ENCODE measurements at places on chromosomes 12 and 14.

- peak; percentile 99 for DNase-seq
Observed at GRCh38 chr14:76961631-76962302, 66.7 kb downstream of the IRF2BPL start.

- no peak for DNase-seq
Observed at GRCh38 chr12:53585448-53586125, 40.6 kb downstream of the ATF7 start.

DNA sequence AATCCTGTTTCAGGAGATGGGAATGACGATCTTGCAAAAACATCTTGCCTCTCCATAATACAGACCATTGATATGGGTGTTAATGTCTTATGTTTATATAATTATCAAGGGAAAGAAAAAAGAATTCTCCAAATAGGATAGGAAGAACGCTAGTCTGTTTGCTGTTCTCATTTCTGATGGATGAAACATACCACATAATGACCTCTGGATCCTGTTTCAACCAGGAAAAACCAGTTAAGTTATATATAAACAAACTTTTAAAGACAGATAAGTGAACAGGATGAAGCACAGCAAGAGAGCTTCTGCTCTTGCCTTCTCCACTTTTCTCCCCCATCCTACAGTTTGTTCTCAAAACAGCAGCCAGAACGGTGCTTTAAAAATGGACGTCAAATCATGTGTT is 27.8 kb downstream of the COQ6 start:
- peak; percentile 7 for DNase-seq

- DNase-seq: peak; percentile 59
Observed at GRCh38 chr14:24032727-24033418, 18.9 kb upstream of the CARMIL3 start.

DNA sequence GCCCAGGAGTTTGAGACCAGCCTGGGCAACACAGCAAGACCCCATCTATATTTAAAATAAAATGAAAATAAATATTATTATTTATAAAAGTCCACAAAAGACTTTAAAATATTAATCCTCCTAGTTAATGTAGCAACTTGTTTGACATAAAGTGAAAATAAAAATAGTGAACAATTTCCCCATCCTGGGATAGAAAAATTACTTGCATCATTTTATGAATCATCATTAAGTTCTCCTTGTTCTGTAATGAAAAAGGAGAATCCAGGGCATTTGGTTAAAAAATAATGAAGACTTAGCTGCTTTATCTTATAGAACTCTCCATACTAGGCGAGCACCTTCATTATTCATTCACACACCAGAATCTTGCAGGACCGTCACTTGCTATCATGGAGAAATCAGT is 66.1 kb downstream of the ELK3 start:
- DNase-seq: no peak

DNA sequence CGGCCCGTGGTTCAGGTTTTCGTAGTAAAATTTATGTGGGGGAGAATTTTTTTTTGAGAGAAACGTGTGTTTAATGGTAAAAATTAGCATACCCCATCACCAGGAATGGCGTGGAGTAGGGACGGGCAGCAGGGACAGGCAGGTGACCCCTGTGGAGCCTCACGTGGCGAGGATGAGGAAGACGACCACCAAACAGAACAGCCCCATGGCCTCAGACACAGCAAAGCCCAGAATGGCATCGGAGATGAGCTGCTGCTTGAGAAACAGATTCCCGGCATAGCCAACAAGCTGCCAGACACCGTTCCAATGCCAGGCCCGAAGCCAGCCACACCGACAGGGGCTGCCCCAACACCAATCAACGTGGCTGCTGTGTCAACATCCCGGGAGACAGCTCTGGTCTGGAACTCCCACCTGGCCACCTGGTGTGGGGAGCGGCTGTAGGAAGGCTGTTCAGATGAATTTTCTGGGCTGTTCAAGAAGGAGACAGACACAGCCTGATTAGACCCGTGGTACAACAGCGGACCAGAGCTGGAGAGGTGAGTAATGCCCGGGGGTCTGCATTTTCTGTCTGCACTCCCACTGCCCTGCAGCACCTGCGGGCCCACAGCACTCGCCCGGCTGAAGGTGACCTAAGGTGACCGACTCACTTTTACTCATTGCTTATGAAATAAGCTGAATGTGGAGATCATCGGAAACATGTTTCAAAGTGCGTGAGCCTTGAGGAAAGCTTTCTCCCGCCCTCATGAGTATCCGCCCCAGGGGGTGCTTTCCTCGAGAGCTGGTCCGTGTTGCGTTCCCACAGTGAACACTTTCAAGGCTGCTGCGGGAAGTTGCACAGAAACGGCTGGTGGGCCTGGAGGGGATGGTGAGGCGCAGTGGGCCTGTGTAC is 10.6 kb downstream of the TMEM121 start:
- DNase-seq: no peak

DNA sequence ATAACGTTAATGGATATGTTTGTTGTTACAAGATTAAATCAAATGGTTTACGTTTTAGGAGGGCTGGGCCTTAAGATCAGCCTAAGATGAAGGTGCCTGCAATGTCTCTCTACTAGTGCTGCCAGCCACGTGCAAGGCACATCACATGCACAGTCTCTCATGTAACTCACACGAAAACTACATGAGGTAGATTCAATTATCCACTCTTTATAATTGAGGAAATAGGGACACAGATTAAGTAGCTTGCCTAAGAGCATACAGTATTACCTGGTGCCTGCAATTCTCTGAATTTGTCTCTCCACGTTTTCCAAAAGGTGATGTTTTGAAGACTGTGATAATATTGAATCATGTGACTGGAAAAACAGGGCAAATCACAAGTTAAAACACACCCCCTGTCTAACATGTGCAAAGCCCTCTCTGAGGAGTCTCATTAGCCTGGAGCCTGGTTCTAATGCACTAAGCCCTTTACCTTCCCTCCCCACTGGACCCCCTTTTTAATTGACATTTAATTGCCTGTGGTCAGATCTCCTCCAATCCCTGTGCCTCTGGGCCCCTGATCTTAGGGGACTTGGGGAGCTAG is 14.6 kb upstream of the ATP2A2 start:
- DNase-seq: no peak

DNA sequence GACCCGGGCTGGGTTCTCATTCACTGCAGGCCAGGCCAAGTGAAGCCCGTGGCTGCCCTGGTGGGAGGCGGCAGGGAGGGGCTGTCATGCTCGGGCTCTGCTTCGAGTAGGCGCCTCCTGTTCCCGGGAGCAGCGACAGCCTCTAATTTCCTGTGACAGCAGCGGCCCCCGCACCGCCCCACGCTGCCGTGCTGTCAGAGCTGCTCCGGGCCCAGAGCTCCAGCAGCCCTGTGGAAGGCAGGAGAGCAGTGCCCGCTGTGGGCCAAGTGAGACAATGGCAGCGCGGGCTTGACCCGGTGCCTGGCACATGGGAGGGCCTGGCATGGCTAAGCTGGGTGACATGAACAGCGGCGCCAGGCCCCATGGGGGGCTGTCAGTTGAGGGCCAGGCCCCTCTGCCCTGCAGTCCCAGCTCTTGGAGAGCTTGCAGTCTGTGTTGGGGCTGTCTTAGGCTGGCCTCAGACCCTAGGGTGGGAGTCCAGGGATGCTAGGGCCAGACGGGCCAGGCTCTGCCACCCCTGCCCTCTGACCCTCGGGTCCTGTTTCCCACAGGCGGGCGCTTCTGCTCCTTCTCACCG is 5.1 kb downstream of the TRMT61A start:
- DNase-seq: no peak

DNA sequence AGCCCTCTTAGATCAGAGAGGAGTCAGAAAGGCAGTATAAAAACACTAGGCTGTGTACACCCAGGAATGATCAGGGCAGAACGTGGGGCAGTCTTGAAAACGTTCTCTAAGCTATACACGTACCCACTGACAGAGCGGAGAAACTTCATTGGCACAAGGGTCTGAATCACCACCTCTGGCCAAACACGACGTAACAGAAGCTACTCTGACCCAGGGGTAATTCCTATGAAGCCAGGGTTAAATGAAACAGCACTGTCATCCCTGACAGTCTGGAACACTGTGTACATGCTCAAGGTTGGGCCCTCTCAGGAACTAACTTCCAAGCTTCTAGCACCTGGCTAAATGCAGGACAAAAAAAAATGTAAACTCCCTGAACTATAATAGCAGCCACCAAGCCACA is 38.4 kb downstream of the PARP11 start:
- no peak for DNase-seq

DNA sequence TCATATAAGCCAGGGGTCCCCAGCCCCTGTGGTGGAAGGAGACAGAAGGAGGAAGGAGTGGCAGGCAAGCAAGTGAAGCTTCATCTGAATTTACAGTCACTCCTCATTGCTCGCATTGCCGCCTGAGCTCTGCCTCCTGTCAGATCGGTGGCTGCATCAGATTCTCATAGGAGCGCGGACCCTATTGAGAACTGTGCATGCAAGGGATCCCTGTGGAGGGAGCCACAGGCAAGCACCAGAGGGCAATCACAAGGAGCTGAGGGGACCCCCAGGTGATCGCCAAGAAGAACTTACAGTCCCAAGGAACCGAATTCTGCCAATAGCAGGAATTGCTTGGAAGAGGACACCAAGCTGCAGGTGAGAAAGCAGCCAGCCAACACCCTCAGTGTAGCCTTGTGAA is 33.2 kb upstream of the VRK1 start:
- no peak for DNase-seq

DNA sequence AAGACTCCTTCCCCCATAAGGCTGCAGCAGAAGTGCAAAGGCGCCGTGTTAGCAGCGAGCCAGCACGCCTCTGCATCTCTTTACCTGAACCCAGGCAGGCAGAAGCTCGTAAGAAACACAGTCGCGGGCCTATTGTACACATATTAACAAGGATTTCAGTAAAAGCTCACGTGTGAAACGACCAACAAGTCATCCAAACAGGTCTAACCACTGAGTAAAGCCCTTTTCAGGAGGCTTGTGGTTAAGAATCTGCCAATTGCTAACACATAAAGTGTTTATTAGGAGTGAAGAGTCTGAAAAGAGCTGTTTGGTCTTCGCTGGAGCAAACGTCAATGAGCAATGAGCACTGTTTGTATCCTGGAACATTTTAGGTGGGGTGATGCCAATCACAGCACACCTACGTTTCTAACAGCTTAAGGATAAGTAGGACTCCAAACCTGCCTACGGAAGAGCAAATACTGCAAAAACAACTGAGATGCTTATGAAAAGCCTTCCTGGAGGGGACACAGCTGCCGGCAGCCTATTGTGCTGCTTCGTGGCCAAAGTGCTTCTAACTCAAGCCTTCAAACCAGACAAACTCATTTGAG is 43.1 kb downstream of the PRKAB1 start:
- no peak for DNase-seq

GRCh38 chr12:55652352-55652751 is 15.7 kb downstream of the OR10P1 start:
- no peak for DNase-seq

DNA sequence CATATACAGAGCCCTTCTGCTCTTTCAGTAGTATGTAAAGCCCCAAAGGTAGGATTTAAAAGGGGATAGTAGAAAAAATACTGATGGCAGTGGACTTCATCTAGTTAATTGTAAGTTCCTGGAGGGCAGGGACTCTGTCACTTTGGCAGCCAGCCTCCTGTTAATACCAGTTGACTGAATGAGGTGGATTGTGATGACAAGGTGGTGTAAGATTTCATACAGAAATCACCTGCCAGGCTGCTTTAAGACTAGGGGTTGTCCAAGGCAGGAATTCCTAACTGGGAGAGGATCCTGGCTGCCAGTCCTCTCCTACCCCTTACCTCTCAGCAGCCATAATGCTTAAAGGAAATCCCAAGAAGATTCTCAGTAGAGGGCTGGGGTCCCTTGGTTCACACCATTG is 7.3 kb downstream of the DYRK2 start:
- DNase-seq: no peak

- DNase-seq: peak; percentile 69
Observed at GRCh38 chr12:91326058-91327027, 143.7 kb upstream of the DCN start.

- peak; percentile 73 for DNase-seq
Observed at GRCh38 chr12:15590180-15590826, 198.9 kb downstream of the EPS8 start.

- peak; percentile 33 for DNase-seq
Observed at GRCh38 chr12:41684997-41685396, 459.7 kb downstream of the GXYLT1 start.

DNA sequence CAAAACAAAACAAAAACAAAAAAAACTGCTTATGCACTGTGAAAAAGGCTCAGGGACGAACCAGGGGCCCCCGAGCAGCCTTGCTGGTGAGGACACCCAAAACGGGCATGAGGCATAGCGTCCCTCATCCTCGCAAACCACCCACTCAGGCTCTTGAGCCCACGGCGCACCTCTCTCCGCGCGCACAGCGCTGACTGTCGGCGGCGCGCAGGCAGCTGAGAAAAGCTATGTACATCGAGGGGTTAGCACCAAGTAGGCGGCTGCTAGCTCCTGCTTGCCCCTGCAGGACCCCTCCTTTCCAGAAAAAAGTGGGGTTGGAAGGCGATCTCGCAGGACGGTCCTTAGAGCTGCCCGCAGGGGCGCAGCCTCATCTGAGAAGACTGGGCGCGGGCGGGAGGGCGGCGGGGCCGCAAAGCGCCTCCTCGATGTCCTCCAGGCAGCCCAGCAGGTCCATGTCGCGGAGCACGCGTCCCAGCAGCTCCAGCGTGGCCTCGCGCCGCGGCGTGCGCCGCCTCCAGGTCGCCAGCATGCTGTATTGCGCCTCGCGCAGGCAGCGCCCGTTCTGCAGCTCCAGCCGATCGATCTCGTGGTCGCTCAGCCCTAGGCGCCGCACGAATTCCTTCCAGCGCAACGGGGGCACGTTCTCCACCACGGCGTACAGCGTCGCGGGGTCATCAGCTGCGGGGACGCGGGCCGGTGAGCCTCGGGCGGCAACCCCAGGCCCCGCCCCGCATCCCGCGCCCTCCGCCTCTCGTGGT is 12.8 kb downstream of the TNFRSF1A start:
- no peak for DNase-seq

DNA sequence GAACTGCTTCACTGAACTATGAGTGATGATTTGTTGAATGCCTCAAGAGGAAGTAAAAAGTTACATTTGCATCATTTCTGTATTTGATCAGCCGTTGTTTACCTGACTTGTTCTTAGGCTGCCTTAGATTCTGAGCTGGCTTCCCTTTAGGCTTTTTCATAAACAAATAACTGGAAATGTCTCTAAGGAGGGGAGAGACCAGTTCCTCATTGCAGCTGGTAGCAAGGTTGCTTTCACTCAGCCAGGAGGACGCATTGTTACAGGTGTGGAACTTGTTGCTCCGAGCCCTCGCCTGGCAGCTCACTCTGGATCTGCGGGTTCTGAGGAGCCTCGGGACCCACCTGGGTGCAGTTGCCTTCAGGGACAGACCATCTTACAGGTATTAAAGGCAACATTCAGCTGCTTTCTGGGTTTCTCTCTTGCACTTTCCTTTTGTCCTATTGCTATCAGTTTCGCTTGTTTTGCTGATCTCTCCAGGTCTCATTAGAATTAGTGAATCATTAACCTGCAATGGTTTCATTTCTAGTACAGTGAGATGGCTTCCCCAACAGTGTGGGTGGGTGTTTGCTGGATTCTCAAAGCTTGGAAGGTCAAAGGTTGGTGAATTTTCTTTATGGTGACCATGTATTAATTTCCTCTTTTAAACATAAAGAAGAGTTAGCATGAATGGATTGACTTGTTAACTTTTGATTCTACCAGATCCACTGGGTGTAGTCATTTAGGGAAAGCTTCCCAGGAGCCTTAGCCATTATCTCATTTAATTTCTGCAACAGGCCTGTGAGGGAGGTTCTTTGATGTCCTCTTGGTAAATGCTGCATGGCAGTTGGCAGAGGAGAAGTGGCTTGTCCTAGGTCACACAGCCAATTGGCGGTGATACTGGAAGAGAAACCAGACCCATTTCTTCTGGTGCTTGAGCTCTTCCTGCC is at the start of gene PLEKHG7:
Gene PLEKHG7 (plus strand): TSS at position 236 of the 926 bp plus-strand sequence. CDS start 3,643 bp downstream, outside the sequence.
- DNase-seq: no peak

- DNase-seq: no peak
Observed at GRCh38 chr14:63231766-63232165, 27.5 kb downstream of the RHOJ start.

All from EL (cell line).